ENCODE measurements at places on chromosomes 16 and 17.
A peak's percentile ranks its signal among the peaks of the same experiment; 100 is the strongest.

- no peak for DNase-seq
Measured at GRCh38 chr16:30927789-30928378, 4.5 kb downstream of the FBXL19 start.

DNA sequence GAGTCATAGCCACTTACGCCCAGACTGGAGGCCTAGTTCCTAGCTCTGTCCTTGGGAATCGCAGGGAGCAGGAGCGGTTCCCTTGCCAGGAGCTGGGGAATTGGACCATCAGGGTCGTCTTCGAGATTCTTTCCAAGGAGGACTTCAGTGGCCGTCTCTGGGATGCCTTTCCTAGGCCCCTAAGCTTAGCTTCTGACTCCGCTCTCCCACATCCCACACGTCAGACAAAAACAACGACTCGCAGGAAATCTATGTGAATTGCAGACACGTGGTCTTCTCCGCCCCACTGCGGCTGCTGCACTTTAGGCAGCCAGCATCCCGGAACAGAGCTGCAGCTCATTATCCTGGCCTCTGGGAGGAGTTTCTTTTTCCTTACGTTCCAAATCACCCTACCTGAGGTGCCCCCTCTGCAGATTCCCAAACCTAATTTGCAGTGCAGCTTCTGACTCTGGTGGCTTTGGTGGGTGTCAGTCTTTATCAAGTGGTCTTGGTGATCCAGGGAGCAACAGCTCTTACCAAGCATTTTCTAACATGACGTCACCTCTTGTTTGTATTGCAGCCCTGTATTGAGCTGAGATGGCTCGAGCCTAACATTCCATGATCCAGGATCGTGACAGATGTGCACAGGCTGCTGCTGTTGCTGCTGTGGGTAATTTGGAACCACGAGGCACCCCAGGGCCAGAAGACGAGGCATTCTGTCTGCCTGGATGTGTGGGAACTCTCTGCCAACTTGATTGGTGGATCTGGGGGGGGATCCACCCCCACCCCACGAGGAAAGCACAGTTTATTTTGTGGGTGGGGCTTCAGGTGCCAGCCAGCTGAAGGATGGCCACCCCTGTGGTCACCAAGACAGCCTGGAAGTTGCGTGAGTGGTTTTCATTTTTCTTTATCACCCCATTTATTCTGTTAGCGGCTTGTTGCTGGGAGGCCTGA is 1.1 kb downstream of the KATNB1 start:
- DNase-seq: peak; percentile 25

DNA sequence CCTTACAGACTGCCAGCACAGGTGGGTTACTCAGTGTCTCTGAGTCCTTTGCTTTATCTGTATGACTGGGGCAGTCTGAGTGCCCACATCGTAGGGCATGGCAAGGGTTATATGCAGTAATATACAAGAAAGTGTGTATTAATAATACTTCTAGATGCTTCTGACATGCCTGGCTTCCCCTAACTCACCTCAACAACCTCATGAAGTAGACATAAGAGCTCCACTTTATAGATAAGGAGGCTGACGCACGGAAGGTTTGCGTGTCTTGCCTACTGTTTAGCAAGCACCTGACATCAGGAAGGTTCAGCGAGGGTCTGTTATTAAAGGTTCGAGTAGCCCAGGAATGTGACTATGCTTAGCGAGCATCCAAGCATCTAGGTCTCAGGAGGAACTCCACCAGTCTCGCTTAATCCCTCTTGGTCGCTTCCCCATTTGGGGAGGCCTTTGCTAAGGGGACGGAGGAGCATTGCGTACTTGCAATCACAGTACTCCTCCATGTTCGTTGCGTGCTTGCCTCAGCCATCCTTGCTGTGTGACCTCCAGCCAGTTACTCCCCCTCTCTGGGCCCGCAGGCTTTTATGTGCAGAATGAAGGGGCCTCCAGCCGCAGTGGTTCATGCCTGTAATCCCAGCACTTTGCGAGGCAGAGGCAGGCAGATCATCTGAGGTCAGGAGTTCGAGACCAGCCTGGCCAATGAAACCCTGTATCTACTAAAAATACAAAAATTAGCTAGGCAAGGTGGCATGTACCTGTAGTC is 1.6 kb downstream of the KCNG4 start:
- no peak for DNase-seq

- DNase-seq: no peak
Measured at GRCh38 chr17:76106703-76107102, 3.1 kb upstream of the EXOC7 start.

DNA sequence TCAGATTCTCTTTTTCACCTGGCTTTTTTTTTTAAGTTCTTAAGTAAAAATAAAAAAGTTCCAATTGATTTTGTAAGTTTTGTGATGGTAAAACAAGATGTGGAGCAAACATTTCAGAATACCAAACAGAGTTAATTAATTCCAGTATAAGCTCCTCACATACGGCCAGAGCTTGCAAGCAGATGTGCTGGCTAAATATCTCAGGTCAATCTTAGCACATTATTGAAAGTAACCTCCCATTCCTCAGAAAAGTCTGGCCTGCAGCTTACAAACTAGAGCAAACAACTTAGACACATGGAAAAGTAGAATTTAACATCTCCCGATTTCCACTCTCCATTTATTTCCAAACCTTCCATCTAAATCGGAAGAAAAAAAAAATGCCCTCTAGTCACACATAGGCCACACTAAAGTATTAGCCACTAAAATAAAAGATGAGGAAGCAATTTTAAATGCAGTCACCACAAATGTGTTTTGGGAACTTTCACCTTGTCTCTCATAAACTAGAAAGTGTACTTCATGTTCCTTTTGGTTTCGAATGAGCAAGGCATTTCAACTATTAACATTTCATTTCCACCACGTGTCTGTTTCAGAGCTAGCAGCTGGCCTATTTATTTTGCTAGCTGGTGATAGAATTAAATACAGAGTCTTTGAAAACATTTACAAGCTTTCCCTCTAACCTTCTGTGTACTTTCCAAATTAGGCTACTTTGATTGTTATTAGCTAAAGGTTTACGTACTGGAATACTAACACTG is 143.3 kb downstream of the STX8 start:
- no peak for DNase-seq

Measured in activated T-helper 9 cell treated with anti-CD3 and anti-CD28 coated beads, Interleukin-2, amount 50 U/mL, for 16 hours (primary cell).